NCI-H748 treated with DMSO at 0.1 percent for 48 hours (cell line): ENCODE measurements at places on chromosomes 5 and 9.

- no peak for DNase-seq
These were observed 83.7 kb upstream of the SARDH start for GRCh38 chr9:133821601-133822429.

GRCh38 chr9:3059781-3060468 is 216.0 kb upstream of the PUM3 start:
- DNase-seq, result no peak

GRCh38 chr5:167773668-167774301 is 517.7 kb upstream of the WWC1 start:
- no peak for DNase-seq

DNA sequence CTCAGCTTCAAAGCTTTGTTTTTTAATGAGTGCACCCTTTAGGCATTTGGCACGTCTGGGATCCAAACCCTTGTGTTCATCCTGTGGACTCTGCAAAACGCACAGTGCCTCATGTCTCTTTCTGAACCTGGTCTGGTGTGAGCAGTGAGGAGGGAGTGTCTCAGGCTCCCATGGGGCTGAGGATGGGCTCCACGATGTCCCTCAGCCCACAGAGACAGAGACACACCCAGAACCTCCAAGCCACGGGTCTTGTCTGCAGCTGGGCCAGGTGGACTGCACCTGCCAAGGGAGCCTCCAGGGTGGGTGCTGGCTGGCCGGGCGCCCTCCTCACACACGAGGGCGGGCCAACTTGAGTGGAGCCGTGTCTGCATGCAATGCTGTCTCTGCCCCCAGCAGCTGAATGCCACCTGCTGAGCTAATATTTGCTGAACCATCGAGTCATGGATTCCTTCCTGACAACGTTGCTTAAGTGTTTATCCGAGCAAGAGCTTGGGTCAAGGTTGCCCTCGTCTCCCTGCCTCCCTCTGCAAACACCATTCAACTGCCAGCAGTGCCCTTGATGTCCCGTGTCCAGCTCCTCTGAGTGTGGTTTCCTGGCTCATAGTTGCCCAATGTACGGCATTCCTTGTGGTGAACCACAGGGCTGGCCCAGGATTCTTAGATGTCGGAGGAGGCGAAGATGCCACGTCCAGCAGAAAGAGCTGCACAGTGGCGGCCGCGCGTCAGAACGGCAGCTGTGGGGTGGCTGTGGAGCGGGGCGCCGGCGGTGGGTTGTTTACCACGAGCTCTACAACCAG is 31.4 kb upstream of the LPCAT1 start:
- peak; percentile 63 for DNase-seq

DNA sequence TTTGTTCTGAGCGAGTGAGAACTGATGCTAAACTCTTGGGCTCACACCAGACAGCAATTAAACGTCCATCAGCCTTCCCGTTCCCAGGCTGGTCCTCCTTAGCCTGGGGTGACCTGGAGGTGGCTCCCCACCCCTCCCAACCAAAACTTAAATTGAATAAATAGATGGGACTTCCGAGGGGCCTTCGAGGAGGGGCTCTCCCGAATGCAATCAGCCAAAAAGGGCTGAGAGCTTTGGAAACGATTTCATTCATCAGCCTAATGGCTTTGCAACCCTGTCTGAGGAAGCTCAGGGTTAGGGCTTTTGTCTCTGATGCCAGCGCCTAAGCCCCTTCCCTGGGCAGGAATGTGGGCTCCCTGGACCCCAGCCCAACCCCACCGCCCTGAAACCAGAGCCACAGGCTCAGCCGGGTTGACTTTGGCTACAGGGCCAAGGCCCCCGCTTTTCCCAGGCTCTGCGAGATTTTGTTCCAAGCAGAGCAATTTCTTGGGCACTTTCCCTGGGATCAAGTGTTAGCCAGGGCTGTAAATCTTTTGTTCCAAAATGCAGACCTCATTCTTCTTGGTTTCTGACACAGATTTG is 29.2 kb downstream of the LHX3 start:
- DNase-seq, result no peak

DNA sequence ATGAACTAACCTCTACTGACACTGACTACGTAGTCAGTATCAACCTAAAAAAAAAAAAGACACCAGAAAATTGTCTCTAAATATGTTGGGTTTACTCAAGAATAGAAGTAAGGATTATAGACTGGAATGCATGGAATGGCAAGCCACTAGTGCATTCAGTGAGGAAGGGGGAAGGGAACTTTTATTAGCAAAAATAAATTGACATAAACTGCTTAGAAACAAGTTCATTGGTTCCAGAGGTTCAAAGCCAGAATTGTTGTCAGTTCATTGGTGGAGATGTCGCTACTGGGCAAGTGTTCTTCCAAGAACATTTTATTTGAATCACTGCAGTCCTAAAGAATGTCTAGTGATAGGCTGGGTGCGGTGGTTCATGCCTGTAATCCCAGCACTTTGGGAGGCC is 26.1 kb upstream of the AOPEP start:
- no peak for DNase-seq

DNA sequence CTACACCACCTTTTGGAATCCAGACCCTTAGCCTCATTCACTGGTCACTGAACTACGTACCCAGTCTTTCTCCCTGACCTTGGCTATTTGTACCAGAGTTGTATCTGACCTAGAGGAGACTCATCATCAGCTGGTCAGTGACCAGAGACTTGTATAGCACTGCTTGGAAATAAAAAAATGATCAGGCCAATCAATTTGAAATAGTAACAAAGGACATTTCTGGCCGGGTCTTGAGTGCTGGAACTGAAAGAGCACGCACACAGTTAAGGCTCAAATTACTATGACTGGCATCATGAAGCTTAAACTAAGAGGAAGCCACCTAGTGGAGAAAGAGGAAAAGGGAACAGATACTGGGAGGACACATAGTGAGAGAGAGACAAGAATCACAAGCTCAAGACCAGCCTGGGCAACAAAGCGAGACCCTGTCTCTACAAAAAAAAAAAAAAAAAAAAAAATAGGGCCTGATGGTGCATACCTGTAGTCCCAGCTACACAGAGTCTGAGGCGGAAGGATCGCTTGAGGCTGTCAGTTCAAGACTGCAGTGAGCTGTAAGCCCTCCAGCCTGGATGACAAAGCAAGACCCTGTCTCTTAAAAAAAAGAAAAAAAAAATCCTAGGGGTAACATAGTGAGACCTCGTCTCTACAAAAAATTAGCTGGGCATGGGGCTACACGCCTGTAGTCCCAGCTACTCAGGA is 12.8 kb upstream of the SRP19 start:
- DNase-seq, result peak; percentile 82

GRCh38 chr5:169088028-169088725 is 212.8 kb downstream of the SLIT3 start:
- no peak for DNase-seq

- DNase-seq, result no peak
These were observed 735 bp downstream of the IDNK start for GRCh38 chr9:83623679-83624076.

GRCh38 chr5:135446206-135446605 is 942 bp downstream of the DCANP1 start:
- DNase-seq, result no peak

- DNase-seq, result no peak
These were observed 49.9 kb downstream of the JMY start for GRCh38 chr5:79285833-79286232.

DNA sequence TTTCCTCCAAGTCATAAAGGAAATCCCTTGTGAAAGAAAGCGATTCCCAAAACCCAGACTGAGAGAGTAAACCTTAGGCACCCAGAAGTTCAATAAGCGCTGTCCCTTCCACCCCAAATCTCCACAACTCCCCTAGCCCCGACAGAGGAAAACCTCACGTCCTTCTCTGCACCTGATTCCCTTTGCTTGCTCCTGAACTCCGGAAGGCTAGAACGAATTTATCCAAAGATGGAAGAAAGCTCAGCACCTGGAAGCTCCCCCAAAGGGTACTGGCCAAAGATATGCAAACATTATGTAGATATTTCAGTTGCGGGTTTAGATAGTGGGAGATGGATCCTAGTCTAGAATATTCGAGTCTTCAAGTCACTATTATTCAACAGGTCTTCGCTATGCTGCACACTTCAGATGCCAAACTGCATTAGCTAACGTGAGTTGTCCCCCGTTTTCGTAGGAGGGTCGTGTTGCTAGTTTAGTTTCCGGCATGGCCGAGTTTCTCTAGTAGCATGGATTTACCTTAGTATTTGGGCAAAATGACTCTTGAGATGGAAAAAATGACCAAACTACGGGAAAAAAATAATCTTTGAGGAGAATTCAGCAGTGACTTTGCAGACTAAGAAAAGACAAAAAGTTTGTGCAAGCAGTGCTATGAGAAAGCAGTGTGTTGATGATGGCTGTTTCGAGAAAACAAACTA is 27.7 kb downstream of the NR2F1 start:
- peak; percentile 49 for DNase-seq

DNA sequence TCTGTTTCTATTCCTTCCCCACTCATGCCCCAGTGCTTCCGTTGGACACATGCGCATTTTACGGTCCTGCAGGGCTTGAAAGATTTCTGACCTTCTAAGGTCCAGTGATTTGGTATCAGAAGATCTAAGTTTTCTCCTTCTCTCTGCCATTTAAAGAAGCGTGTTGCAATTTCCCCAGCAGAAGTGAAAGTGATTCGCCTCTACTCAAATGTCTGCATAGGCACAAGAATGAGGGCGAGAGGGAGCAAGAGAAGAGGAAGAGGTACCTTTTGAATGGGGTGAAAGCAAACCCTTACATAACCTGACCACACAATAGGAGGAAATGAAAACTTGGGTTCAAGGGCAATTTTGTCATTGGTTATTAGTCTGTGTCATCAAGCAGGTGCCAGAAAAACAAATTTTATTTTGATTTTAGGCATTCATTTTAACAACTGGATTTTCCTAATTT is 31.7 kb upstream of the NR3C1 start:
- no peak for DNase-seq

- no peak for DNase-seq
These were observed 57.9 kb downstream of the CDK5RAP2 start for GRCh38 chr9:120522032-120522431.

GRCh38 chr9:131719262-131719908 is 20.5 kb downstream of the RAPGEF1 start:
- no peak for DNase-seq

GRCh38 chr9:104078596-104078995 is 15.5 kb upstream of the SMC2 start:
- no peak for DNase-seq

DNA sequence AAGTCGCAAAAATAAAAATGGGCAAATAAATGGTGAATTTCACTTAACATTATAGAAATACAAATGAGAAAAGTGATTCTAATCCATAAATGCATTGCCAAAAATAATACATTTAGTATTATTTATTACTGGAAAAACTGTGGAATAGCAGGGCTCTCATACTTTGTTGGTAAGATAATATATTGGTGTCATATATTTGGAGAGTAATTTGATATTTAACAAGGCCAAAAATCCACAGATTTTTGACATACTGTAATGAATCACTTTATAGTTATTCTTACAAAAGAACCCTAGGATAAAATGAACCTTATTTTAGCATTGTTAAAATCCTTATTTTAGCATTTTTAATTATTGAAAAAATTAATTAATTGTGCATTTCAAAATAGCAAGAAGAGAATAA is 397.2 kb upstream of the DAB2 start:
- DNase-seq, result no peak

- DNase-seq, result no peak
These were observed 11.6 kb downstream of the EPB41L4B start for GRCh38 chr9:109309282-109309681.

- no peak for DNase-seq
These were observed 84.6 kb downstream of the PAPPA start for GRCh38 chr9:116238225-116238624.

DNA sequence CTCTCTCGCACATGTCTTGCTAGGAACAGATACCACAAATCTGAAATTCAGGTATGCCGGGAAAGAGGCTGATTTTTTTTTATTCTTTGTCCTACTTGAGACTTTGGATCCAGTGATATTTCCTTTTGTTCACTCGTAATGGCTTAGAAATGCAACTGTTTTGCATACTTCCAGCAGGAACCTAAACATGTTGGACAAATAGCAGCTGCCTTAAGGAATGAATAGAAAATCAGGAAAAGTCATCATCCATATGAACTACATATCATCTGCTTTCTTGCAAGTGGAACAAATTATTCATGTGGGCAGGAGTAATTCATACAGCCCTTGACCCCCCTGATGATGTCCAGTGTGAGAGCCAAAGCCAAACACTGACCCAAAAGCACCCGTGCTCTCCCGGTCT is 17.4 kb downstream of the TTC39B start:
- no peak for DNase-seq

- DNase-seq, result no peak
These were observed 19.5 kb downstream of the RALGDS start for GRCh38 chr9:133101356-133102189.

DNA sequence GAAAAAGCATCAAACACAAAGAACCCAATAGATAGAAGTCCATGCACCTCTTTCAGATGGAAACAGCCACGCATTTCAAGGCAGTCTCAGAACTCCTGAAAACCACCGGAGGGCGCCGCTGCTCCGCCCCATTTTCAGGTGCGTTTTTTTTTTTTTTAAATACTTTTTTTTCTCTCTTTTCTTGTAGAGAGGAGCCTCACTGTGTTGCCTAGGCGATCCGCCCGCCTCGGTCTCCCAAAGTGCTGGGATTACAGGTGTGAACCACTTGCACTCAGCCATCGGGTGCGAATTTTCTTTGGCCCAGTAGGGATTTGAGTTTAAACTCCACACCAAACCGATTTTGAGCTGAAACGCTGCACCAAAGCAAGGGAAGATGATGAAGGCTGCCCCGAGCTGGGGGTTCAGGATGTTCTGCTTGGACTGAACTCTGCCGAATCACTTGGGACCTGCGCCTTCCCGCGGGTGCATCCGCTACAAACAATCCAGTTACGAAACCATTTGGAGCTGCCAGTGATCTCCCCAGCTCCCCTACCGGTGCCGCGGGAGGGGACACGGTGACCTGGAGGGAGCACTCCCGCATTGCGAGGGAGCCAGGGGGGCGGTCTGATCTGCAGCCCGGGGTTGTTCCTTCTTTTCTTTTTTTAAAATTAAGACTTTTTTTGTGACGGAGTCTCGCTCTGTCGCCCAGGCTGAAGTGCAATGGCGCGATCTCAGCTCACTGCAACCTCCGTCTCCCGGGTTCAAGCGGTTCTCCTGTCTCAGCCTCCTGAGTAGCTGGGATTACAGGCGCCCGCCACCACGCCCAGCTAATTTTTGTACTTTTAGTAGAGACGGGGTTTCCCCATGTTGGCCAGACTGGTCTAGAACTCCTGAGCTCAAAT is 1.4 kb downstream of the PTGR1 start:
- DNase-seq, result peak; percentile 38

- no peak for DNase-seq
These were observed 1709.6 kb upstream of the WWC1 start for GRCh38 chr5:166581826-166582225.

GRCh38 chr5:174311121-174311520 is 265.6 kb downstream of the NSG2 start:
- no peak for DNase-seq

- DNase-seq, result no peak
These were observed 63.1 kb downstream of the GRIN3A start for GRCh38 chr9:101675341-101675740.

DNA sequence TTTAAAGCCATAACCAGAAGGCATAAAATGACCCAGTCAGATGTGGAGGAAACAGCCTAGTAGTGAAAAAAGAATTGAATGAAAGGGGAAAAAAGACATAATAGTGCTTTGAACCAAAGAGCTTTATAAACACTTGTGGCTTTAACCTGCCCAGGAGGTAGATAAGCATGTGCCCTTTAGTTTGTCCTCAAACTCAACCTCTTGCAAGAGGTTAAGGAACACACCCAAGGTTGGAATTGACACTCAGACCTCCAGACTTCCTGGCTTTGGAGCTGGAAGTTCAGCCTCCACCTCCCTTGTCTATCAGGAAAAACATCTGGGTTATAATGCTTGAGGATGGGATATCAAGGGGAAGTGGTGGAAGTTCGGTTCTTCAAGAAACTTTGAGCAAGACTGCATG is 16.3 kb downstream of the NDUFA8 start:
- DNase-seq, result no peak
